PC-3 (cell line): ENCODE measurements at places on chromosomes 5 and 9. TPM values are rescaled to one million over a fixed set of nuclear protein-coding genes. Genes with fewer than 3 reads are reported as not detected.
A peak's percentile ranks its signal among the peaks of the same experiment; 100 is the strongest.

DNA sequence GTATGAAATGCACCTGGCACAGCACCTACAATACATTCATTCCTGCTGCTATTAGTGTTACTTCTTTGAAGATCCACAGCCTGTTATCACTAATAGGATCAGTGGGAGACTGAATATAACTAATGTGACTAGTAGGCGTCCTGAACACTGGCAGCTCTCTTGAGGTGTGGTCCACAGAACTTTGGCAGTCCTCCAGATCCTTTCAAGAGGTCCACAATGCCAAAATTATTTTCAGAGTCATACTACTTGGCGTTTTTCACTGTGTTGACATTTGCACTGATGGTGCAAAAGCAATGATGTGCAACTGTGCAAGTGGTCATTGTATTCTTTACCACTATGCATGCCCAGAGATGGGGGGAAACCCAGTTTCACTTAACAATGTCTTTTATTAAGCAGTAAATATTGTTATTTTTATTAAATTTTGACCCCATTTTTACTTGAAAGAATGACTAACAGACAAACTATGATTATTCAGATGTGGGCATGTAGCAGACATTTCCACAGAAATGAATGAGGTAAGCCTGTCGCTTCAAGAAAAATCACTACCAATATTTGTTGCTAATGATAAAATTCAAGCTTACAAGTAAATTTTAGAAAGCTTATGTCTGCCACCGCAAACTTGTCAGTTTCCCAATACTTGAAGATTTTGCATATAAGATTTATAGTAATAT, 48.9 kb downstream of the ADRB2 start:
- H3K36me3 ChIP-seq, result no peaks in the 10 kb centered on the region
- H3K27ac ChIP-seq, result no peak overlapping the region
- H3K27me3 ChIP-seq, result no peaks in the 10 kb centered on the region
- no peak overlapping the region for H3K4me3 ChIP-seq

The CNTFR gene
- total RNA-seq, result not detected in 2 replicates

DNA sequence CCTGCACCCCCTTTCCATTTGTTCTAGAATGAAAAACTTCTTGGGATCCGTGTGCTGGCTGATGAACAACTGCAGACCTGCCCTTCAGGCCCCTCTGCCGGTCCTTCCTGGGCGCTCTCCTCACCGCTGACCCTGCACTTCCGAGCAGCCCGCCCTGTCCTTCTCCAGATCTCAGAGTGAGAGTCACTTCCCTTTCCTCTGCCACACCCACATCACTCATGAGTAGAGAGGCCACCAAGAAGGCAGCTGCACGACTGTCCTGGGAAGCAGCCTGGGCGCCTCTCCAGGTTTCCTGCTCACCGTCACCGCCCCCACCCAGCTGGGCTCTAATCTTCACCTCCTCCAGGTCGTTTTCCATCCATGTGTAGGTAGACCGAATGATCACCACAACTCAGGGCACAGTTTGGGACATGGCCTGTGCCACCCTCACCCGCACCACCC, 35.0 kb upstream of the NSMF start:
- peak overlapping the region; percentile 57 for H3K27ac ChIP-seq
- no peaks in the 10 kb centered on the region for H3K36me3 ChIP-seq

The PCDHB7 gene
- 0.22 TPM in 1 of 2 replicates, not detected in the other for total RNA-seq

DNA sequence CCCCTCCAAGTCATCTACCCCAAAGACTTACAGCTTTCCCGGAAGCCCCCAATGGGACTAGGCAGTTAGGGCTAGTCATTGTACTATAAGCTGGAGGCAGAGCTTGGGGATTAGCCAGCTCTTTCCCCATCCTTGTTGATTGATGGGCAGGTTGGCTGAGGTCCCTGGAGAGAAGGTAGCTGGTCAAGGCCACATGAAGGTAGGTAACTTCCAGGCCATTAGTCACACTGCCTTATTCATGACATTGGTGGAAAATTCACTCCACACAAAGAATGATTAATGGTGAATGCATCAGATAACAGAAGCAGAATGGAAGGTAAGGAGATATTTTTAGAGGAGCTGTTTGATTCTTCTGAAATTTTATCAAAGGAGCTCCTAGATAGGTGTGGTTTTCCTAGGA, 49.5 kb upstream of the TGFBR1 start:
- no peak overlapping the region for H3K4me3 ChIP-seq
- peak overlapping the region; percentile 96 for H3K27ac ChIP-seq
- peaks cover 87% of the 10 kb centered on the region for H3K4me1 ChIP-seq
- DNase-seq, result peak; percentile 88
- H3K36me3 ChIP-seq, result no peaks in the 10 kb centered on the region

GRCh38 chr5:134551901-134552300, 26.4 kb downstream of the JADE2 start:
- peaks cover 15% of the 10 kb centered on the region; the same call in 1 of the 2 replicates for H3K36me3 ChIP-seq
- H3K27me3 ChIP-seq, result no peaks in the 10 kb centered on the region
- peak overlapping the region; percentile 13; the same call in 1 of the 2 replicates for H3K4me3 ChIP-seq
- peak overlapping the region; percentile 85 for H3K27ac ChIP-seq

The GLDC gene
- 5.4 and 8.1 TPM in 2 replicates for total RNA-seq

DNA sequence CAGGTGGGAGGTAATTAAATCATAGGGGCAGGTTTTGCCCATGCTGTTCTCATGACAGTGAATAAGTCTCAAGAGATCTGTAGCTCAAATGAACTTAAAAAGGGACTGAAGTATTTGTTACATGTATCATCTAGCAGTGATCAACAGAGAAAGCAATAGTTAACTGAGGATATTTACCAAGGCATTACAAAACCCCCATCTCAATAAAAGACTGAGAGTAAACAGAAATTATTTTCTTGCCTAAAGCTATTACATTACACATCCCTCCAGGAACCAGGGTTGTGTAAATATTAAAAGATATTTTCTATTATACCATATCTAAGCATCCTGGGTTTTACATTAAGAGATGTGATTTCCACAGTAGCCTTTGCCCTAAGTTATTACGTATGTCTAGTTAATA, 169.9 kb downstream of the CTNND2 start:
- no peak overlapping the region for H3K27ac ChIP-seq
- no peaks in the 10 kb centered on the region for H3K36me3 ChIP-seq
- DNase-seq, result peak; percentile 61
